ENCODE measurements at places on chromosomes 11 and 22. TPM values are rescaled to one million over a fixed set of nuclear protein-coding genes. Genes with fewer than 3 reads are reported as not detected.

C11orf54 gene
- polyA plus RNA-seq, result 23.6 TPM

- DNase-seq, result peak; percentile 5
Measured at GRCh38 chr22:50504369-50505211, 2.9 kb downstream of the LMF2 start.

- peak; percentile 7 for DNase-seq
Measured at GRCh38 chr11:113048820-113049768, 87.9 kb downstream of the NCAM1 start.

- DNase-seq, result no peak
Measured at GRCh38 chr11:17876827-17877226, 136.0 kb downstream of the SERGEF start.

- DNase-seq, result peak; percentile 16
Measured at GRCh38 chr11:9004183-9004926, 554 bp upstream of the NRIP3 start.

NXPE4 gene
- polyA plus RNA-seq, result not detected

TMPRSS13 gene
- polyA plus RNA-seq, result 2.3 TPM

GRCh38 chr11:107587306-107587979 lies 3.5 kb upstream of the ELMOD1 start:
- DNase-seq, result no peak

GRCh38 chr11:80503990-80504389 lies 1063.2 kb upstream of the TENM4 start:
- DNase-seq, result no peak
